Activated CD4-positive, alpha-beta T cell treated with anti-CD3 and anti-CD28 coated beads, Interleukin-2, amount 50 U/mL, for 48 hours (primary cell): ENCODE measurements at places on chromosomes 12 and 14.

GRCh38 chr14:64602826-64603225 is 53.1 kb downstream of the PPP1R36 start:
- no peak for DNase-seq

GRCh38 chr12:61891632-61892031 is 368.6 kb upstream of the USP15 start:
- DNase-seq, result no peak

DNA sequence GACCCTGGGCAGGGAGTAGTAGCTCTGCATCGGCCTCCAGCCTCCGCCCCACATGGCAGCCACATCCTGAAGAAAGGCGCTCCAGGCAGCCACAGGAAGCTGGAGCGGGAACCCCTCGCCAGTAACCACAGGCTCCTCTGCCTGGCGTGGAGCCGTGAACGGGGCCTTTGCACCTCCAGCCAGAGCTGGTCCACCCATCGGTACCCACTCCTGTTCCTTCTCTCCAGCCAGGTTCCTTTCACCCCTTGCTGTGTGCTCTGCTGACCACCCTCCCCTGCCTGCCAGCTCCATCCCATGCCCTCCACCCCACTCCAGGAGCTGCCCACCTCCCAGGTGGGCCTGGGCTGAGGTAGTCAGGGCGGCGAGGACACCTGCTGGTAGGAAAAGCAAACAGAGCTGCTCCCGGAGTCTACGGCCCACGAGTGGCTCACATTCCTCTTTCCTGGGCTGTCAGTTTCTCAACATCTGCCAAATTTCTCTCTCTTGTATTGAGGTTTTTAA is 2.7 kb downstream of the TGFB3 start:
- no peak for DNase-seq

DNA sequence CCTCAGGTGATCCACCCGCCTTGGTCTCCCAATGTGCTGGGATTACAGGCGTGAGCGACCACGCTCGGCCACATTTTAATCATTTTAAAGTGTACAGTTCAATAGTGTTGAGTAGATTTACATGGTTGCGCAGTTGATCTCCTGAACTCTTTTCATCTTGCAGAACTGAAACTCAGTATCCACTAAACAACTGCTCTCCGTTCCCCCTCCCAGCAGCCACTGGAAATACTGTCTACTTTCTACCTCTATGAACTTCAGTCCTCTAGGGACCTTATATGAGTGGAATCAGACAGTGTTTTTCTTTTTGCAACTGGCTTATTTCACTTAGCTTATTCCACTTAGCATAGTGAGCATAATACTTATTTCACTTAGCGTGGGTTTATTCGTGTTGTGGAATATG is 53.7 kb downstream of the KCTD10 start:
- DNase-seq, result no peak

GRCh38 chr12:5447320-5447719 is 15.4 kb downstream of the NTF3 start:
- DNase-seq, result no peak

DNA sequence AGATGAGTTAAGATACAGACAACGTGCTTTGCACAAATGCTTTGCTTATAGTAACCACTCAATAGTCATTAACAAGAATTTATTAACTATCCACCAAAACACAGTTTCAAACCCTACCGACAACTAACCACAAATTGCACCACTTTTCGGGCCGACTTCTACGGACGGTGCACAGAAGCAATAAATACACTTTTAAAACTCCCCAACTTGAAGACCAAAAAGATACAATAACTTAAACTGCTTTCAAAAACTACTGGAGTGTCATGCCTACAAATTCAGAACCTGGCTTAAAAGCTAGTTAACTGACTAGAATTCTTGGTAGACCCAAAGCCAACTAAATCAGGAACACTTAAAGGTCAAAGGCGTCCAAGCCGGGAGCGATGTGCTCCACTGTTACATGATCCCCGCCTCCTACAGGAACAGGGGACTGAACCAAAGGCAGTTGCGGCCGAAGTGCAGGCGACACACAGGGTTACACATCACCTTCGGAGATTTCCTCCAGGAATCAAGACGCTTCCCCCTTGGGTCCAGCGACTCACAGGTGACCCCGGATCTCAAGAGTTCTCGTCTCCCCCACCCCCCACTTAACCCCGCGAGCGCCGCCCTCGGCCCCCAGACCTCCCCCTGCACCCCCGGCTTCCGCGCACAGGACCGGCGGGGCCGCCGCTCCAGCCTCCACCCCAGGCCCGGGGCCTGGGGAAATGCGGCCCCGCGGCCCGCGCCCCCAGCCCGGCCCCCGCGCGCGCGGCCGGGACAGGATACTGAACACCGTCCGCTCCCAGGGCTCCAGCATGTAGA is 507 bp downstream of the SPTSSA start:
- peak; percentile 46 for DNase-seq
